Stimulated activated CD4-positive, alpha-beta T cell treated with anti-CD3 and anti-CD28 coated beads, Interleukin-2, amount 100 ng/mL, for 4 hours (primary cell): ENCODE measurements at places on chromosomes 7 and 10.

GRCh38 chr7:141558544-141559183, 7.5 kb downstream of the AGK start:
- no peak for DNase-seq

- no peak for DNase-seq
Observed at GRCh38 chr7:109322833-109323232, 753.2 kb downstream of the DNAJB9 start.

DNA sequence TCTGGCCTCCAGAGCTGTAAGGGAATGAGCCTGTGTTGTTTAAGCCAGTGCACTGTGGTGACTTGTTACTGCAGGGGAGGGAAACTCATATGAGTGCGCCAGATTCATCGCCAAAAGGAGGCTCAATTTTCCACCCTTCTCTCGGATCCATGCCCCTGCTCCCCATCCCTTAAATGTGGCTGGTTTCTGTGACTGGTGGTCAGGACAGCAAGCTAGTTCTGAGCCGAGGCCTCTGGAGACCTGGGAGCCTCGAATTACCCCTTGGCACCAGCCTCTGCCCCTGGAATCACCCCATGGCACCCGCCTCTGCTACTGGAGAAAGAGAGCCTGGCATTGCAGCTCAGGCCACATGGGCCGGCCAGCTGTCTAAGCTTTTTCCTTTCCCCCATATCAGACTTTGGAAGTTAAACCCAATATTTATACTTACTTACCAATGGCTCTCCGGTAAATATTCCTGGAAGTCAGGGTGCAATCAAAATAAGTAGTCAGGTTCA, 39.9 kb upstream of the RBM33 start:
- no peak for DNase-seq

DNA sequence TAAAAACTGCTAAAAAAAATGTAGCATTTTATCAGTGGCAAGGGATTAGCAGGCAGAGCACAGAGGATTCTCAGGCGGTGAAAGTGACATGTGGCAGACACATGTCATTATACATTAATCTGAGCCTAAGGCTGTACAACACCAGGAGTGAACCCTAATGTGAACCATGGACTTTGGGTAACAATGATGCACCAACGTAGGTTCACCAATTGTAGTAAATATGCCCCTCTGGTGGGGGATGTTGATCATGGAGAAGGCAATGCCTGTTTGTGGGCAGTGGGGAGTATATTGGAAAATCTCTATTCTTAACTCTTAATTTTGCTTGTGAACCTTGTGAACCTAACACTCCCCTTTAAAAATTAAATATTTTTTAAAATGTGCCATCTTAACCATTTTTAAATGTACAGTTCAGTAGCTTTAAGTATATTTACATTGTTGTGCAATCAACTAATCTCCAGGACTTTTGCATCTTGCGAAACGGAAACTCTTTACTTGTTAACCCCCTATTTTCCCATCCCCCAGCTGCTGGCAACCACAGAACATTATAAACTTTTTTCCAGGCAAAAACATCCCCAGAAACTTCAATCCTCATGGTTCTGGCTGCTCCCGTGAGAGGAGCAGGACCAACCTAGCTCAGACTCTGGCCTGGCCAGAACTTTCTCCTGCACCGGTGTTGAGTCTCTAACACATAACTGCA, 29.9 kb downstream of the LRRC20 start:
- no peak for DNase-seq

- no peak for DNase-seq
Observed at GRCh38 chr10:13337827-13338196, 10.3 kb downstream of the SEPHS1 start.

GRCh38 chr7:103685646-103686045, 239.6 kb upstream of the SLC26A5 start:
- DNase-seq = no peak

- DNase-seq = no peak
Observed at GRCh38 chr7:27205325-27206280, 5.7 kb upstream of the HOXA13 start.

DNA sequence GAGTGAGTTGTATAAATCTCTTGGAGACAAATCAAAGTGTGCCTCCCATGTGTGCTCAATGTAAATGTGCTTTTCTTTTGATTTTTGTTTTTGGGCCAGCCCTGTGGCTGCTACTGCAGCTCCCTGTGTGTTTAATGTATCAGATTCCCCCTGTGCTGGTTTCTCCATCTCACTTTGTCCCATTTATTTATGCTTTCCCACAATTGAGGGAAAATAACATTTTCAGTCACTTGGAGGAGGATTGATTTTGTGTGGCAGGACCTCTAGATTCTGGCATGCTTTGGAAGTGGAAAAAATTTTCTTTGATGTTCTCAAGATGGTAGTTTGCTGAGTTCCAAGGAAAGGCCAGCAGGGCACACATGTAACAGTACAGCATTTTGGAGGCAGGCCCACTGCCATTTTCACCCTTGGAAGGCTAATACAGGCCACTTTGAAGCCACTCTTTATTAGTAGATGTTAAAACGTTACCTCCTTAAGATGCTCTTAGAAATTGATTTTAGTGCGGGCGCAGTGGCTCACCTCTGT, 323.6 kb downstream of the BICC1 start:
- DNase-seq = no peak

DNA sequence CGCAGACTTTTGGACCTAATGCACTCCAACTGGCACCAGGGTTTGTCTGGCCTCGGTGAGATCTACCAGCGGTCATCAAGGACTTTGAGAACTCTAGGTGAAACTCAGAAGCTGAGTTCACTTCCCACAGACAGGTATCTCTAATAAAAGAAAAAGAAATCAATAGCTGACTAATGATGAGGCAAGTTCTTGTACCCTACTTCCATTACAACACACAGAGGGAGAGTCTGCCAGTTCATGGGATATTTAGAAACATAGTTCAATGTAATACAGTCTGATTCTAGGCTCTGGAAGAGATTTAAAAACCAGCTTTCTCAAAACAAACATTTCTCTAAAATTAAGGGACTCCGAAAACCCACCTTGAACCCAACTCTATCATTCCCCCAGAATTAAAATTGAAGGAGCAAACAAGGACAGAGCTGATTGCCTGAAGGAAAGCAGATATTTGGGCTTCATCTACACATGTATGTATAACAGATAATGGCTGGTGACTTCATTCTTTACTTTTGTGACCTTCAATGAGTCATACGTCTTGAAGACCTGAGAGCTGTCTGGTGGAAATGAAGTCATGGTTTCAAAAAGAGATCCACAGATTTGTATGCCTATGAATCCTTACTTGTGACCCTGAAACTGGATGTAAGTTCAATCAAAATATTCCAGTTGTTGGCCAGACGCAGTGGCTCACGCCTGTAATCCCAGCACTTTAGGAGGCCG, 2.7 kb upstream of the PNLIPRP1 start:
- DNase-seq = no peak

DNA sequence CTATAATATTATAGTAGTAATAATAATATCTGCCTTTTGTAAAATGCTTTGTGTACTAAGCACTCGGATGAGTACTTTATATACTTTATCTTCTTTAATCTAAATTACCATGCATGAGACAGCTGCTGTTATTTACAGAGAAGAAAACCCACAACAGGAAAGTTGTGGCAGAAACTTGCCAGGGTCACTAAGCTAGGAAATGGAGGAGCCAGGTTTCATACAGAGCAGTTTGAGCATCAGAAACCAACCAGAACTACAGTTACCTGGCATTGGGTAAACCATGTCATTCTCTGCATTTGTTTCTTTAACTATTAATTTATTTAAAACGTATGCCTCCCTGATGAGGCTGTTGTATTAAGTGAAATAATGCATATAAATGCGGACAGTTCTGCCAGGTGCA, 129.9 kb downstream of the CSTF2T start:
- DNase-seq = no peak

DNA sequence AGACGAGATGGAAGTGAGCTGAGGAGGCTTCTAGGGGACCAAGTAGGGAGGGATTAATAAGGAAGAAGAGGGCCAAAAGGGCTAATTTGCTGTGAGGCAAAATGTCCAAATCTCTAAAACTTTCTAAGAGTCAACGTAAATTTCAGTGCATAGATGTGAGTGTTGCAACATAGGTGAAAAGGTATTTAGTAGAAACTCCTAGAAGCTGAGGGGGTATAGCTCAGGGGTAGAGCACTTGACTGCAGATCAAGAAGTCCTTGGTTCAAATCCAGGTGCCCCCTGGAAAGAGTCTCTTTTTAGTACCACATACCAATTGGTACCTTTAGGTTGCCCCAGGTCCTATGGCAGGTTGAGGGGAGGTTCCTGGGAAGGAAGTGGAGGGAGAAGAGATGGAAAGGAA, 48.7 kb upstream of the ZNF746 start:
- no peak for DNase-seq
